ENCODE measurements at places on chromosomes 6 and 20. TPM values are rescaled to one million over a fixed set of nuclear protein-coding genes. Genes with fewer than 3 reads are reported as not detected.

DNA sequence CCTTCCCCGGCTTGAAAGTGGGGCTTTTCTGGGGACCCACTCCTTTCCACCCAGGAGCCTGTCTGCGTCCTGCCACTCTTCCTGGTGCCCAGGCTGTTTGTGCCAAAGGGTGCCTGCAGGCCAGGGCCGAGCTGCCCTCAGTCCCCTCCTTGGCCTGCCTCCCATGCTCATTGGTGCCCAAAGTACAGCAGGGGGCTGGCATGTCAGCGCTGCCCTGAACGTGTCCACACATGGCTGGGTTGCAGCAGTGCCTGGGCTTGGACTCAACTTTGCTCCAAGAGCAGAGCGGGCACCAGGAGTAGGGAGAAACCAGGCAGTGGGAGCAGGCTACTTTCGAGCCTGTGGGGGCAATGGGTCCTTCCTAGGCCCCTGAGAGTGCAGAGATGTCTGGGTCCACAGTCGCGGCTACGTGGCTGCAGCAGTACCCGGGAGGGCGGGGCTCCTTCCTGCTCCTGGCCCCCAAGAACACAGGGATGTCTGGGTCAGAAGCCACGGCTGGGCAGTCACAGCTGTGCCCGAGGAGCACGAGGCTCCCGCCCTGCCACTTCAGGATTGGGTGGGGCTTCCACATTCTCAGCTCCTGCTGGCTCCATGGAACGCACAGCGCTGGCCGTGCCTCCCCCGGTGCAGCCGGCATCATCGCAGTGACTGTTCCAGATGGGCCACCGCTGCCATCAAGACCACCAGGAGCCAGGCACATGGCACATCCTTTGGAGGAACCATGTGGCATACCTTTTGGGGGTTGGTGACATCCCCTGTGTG is 50.0 kb upstream of the CLDN20 start:
- DNase-seq = no peak

The WFDC10B gene
- not detected for total RNA-seq

DNA sequence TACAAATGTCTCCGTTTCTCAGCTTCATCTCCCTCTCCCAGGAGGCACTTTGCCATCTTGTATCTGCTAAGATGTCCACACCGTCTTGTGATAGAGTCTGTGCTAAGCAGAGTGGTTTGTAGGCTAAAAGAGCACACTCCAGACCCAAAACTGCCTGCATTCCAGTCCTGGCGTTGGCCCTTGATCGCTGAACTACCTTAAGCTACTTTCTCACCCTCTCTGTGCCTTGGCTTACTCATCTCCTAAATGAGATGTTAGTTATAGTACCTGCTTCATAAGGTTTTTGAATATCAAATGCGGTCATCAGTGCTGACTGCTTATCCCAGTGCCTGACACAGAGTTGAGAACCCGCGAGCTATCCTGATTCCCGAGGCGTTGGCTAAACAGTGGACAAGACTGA is 14.0 kb downstream of the CASS4 start:
- no peak for DNase-seq

DNA sequence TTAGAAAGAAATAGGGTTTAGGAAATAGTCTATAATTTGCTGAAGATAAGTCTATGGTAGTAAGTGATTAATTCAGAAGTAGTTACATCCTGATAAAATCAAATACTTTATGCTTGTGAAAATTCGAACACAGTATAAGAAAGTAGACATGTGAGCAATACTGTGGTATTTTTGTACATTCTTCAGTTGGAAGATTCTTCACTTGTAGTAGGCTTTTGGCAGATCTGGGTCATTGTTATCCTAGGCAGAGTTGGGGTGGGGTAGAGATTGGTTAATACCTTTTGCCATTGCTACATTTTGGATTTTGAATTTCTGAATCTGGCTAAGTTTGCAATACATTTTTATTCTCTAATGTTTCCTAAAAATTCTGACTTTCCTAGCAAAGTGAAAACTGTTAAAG is 197.5 kb downstream of the BCKDHB start:
- no peak for DNase-seq

GRCh38 chr6:17965397-17965796 is 22.0 kb downstream of the KIF13A start:
- DNase-seq = no peak

The IYD gene
- not detected for total RNA-seq

DNA sequence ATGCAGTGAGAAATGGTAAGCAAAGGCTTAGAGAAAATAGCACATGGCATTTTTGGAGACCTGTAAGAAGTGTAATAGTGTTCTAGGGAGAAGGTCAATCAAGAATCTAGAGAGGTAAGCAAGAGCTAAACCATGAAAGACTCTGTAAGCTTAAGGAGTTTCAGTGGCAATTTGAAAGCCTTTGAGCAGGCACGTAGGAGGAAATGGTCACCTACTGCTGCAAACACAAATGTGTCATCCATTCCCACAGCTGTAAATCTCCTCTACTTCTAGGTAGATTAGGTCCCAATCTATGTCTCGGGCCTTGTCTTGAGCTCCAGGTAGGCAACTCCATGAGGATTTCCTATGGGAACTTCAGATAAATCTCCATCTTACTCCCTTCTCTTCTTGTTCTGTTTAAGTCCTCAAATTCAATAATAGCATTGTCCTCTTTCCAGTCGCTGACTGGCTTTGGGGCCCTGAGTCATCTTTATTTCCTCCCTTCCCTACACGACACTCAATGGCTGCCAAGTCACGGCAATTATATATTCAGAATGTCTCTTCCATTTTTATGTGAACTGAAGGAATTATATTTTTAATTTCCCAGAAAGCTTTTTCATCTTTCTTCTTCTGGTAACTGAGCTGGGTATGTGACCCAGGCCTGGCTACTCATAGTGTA is 24.2 kb upstream of the PAQR8 start:
- DNase-seq = no peak

GRCh38 chr6:63941747-63942470 is 306.3 kb downstream of the PHF3 start:
- no peak for DNase-seq

GRCh38 chr6:51120016-51120415 is 301.3 kb downstream of the TFAP2B start:
- DNase-seq = no peak

The MTHFD1L gene
- total RNA-seq = 14.5 TPM

DNA sequence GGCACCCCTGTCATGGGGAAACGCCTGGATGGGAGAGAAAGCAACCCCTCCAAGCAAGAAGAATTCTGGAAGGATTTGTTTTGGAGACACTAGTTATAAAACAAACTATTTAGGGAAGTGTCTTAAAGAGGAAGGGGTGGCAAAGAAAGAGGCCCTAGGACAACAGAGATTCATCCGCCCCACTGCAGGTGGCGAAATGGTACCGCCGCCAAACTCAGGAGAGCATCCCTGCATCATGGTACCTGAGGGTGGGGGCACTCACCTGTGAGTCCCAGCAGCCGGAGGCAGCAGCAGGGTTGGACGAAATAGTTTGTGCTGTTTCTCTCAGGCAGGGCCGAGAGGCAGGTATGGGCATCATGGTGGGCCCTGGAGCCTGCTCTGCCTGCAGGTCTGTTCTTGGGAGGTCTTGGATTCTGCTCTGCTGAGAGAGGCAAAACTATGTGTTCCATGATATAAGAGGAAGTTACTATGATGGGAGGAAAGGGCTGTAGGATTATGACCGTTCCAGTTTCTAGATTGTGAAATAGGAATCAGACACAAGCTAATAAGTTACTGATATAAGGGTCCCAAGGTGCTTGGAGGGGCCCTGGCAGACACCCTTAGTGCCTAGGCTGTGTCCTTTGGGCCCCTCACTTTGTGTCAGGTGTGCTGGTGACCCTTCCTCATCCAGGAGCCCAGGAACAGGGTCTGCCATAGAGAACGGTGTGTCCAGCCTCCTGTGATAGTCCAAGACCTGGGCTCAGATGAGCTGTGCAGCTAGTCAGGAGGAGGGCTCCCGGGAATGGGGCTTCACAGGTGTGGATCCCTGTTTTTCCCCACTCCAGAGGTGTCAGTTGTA is 20.4 kb downstream of the SIRPD start:
- DNase-seq = no peak

All from tongue (tissue), 3 donors.